ENCODE measurements at places on chromosomes 16 and 17.

GRCh38 chr16:66515596-66516508, 34.1 kb downstream of the TK2 start:
- no peak for DNase-seq

- no peak for DNase-seq
Measured at GRCh38 chr16:6038941-6039645, 941.5 kb upstream of the EEF2KMT start.

DNA sequence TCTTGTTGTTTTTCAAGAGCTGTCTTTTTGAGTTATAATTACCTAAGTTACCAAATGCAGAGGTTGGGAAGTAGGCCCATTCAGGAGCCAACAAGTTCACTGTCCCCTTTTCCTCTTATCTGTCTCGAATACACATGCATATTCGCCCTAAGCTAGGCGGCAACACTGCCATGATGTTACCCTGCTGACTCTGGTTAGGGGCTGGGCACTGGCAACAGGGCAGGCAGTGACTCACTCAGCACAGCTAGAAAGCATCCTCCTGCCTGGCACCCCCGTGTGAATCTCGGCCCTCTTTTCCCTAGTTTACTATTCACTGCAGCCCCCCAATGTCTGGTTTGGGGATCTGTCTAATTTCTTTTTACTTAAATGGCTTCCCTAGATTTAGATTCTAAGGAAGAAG, 13.8 kb downstream of the DBF4B start:
- no peak for DNase-seq

GRCh38 chr16:2835638-2836493, 5.8 kb downstream of the ZG16B start:
- no peak for DNase-seq

DNA sequence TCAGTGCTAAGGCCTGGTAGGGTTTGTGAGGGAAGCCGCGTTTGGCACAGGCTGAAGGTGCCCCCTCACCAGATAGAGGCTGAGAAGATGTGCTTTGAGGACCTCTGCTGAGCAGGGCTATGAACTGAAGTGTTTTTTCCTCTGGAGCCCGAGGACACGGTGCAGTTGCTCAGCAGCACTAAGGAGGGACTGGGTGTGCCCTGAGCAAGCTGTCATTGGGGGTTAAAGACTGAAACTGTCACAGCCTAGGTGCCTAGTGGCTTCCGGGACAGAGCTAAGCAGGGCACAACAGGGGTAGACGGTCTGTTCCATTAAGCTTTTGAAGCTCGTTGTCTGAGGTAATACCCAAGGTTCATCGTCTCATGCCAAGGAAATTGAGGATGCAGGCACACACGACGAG, 24.8 kb upstream of the ASGR2 start:
- DNase-seq, result no peak

DNA sequence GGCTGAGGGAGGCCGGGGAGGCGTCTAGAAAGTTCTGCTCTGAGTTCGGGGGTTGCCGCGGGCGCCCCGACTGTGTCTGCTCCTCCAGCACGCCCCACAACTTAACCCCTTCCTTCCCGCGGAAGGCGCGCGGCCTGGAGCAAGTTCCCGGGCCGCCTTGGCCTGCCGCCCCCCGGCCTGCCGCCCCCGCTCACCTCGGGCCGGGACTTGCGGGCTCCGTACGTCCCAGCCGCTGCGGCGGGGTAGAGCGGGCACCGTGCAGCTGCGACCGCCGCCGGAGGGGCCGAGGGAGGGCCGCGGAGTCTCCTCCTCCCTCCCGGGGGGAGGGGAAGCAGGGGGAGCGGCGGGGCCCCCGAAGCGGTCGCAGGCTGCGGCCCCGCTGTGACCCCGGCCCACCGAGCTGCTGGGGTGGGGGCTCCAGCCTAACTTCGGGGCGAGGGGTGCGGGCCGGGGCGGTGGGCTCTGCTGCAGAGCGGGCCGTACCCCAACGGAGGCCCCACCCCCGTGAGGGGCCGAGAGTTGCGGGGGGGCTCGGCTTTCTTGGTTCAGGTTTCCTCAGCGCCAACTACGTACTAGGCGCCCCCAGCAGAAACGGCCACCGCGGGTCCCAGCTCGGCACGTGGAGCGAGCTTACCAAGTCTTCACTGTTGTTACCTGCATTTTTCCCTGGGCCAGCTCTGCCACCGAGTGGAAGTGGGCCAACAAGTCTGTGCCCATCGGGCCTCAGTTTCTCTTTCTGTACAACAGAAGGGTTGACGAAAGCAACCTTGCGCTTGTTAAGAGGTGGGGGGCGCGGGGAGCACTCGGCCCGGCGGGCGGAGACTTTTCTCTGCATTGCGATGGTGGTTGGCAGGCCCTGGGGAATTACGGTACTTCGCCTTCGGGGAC, at the start of gene CCDC102A:
Gene CCDC102A (minus strand): TSS at position 266 of the 888 bp plus-strand sequence. CDS start 7,394 bp downstream, outside the sequence.
- no peak for DNase-seq

Measured in activated naive CD4-positive, alpha-beta T cell (primary cell).